ENCODE measurements at places on chromosomes 2 and 18.

- DNase-seq: no peak
These were observed 75.8 kb upstream of the SPRED2 start for GRCh38 chr2:65508225-65508624.

DNA sequence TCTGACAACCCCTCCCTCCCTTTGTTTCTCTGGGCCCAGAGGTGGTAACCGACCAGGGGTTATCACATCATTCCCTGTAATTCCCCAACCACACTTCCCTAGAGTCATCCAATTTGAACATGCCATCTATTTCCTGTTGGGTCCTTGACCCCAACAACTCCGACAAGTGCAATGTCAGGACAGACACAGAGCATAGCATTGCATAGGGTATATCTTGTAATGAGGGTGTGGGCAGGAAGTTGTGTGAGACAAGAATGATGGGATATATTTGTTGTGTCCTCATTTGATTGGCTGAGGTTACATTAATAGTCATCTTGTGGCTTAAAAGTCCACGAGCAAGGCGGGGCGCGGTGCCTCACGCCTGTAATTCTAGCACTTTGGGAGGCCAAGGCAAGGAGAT, 33.4 kb upstream of the CNOT11 start:
- no peak for DNase-seq

DNA sequence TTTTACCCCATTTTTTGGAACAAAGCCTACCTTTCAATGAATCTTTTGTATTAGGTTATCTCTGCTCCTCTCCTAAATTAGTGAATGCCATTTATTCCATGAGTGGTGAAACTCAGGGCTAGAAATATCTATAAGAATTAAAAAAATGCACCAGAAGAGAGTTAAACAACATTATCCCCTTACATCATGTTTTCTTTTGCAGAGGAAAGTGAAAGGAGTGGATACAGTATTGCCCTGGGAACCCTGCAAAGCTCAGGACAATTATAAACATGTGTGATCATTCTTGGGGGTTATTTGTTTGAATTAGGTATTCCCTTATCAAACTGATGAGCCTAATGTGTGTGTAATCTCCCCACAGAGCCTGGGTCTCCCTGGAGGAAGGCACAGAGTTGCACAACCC, 559.2 kb downstream of the RNF144A start:
- no peak for DNase-seq

GRCh38 chr2:109139865-109140396, 10.9 kb downstream of the SH3RF3 start:
- DNase-seq: no peak

DNA sequence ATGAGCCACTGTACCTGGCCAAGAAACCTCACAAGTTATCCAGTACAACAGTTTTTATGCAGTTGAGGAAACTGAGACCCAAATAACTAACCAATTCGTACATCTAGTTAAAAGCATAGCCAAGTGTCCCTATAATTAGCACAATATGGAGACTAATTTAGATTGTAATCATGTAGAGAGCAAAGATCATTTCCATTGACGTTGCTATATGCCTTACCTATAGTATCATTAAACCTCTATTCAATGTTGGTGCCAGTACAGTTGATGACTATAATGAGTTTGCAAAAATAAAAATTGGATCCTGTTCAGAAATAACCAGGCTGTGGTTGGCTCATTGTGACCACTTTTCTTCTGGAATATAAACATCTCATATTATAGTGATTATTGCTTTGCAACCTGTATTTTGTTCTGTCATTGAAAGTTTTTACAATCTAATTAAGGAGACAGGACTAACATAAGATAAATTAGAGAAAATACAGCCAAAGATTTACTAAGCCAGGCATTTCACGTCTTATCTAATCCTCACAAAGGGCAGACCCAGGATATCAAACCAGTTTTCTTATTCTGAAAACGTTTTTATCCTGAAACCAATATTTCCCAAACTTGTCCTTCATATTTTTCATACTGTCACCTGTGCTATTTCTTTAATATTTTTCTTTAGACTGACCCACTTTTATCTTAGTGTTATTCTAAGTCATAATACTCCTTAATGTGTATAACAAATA, 130.0 kb upstream of the STON1 start:
- no peak for DNase-seq

DNA sequence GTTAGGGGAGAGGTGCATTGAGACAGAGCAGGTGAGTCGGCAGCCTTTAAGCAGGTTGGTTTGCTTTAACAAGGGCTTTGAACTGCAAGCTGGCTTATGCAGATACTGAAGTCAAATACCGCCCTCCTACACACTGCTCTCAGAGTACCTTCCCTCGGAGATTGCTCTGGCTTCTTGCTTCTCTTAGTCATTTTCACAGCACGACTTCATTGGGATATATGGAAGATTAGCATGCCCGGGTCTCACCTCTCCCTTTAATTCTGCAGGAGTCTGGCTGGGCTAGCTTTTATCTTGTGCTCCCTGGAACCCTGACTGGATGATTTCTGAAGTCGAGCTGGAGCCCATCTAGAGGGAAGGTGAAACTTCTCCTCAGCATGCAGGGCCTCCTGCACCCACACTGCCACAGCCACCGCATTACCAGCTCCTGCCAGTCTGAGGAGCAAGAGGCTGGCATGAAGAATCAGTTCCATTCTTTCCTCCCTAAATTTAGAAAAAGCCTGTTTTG, 395.5 kb upstream of the HNRNPA3 start:
- no peak for DNase-seq

GRCh38 chr2:43125090-43125998, 101.1 kb downstream of the ZFP36L2 start:
- no peak for DNase-seq

- no peak for DNase-seq
These were observed 1311.0 kb upstream of the FAM98A start for GRCh38 chr2:34909992-34910705.
